ENCODE measurements at places on chromosomes 5 and 9. TPM values are rescaled to one million over a fixed set of nuclear protein-coding genes. Genes with fewer than 3 reads are reported as not detected.

- DNase-seq = no peak
- H3K36me3 ChIP-seq = peaks cover 8% of the 10 kb centered on the region
- no peaks in the 10 kb centered on the region for H3K4me1 ChIP-seq
- H3K27me3 ChIP-seq = no peaks in the 10 kb centered on the region
Observed at GRCh38 chr9:92942688-92943616, 4.4 kb upstream of the FGD3 start.

DNA sequence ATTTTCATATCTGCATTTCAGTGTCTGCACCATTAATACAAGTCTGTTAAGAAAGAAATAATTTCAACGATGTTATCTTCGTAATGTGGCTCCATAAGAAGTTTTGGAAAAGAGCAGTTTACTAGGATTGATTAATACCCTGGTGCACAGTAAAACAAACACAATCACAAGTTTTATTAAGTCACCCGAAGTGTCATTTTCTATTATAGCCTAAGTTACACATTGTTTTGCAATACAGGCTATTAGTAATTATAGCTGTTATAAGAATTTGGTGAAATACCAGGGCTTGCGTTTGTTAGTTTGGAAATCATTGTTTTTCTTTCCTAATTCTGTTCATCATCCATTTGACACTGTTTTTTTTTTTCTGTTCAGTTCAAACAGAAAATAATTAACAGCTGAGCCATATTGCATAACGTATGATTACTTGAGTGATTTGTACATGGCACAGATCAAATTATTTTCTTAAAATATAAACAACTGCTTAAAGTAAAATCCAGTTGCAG is 30.6 kb downstream of the LVRN start:
- DNase-seq = no peak
- H3K27ac ChIP-seq = no peak overlapping the region
- H3K36me3 ChIP-seq = no peaks in the 10 kb centered on the region

GRCh38 chr5:115708819-115709477 is 83.1 kb upstream of the TMED7 start:
- no peak for DNase-seq
- H3K36me3 ChIP-seq = peaks cover 7% of the 10 kb centered on the region
- no peak overlapping the region for H3K4me3 ChIP-seq
- H3K4me1 ChIP-seq = no peaks in the 10 kb centered on the region
- no peaks in the 10 kb centered on the region for H3K27me3 ChIP-seq

GRCh38 chr5:116032094-116032517 is at the start of gene ARL14EPL:
ARL14EPL (plus strand) TSS chr5:116032472; CDS start chr5:116051466, 18,994 bp downstream.
- H3K4me1 ChIP-seq = no peaks in the 10 kb centered on the region
- no peaks in the 10 kb centered on the region for H3K36me3 ChIP-seq
- H3K27me3 ChIP-seq = no peaks in the 10 kb centered on the region
- H3K27ac ChIP-seq = no peak within 1 kb of the TSS
- no peak for DNase-seq
- no peak within 1 kb of the TSS for H3K4me3 ChIP-seq

GRCh38 chr5:16437977-16438376 is 27.6 kb downstream of the ZNF622 start:
- H3K36me3 ChIP-seq = peaks cover 3% of the 10 kb centered on the region
- no peaks in the 10 kb centered on the region for H3K4me1 ChIP-seq
- H3K4me3 ChIP-seq = no peak overlapping the region
- no peak overlapping the region for H3K27ac ChIP-seq

- no peak overlapping the region for H3K4me3 ChIP-seq
- no peak overlapping the region for H3K27ac ChIP-seq
- H3K27me3 ChIP-seq = no peaks in the 10 kb centered on the region
- no peaks in the 10 kb centered on the region for H3K36me3 ChIP-seq
- H3K4me1 ChIP-seq = no peaks in the 10 kb centered on the region
Observed at GRCh38 chr9:133906932-133907910, 84.9 kb downstream of the VAV2 start.

DNA sequence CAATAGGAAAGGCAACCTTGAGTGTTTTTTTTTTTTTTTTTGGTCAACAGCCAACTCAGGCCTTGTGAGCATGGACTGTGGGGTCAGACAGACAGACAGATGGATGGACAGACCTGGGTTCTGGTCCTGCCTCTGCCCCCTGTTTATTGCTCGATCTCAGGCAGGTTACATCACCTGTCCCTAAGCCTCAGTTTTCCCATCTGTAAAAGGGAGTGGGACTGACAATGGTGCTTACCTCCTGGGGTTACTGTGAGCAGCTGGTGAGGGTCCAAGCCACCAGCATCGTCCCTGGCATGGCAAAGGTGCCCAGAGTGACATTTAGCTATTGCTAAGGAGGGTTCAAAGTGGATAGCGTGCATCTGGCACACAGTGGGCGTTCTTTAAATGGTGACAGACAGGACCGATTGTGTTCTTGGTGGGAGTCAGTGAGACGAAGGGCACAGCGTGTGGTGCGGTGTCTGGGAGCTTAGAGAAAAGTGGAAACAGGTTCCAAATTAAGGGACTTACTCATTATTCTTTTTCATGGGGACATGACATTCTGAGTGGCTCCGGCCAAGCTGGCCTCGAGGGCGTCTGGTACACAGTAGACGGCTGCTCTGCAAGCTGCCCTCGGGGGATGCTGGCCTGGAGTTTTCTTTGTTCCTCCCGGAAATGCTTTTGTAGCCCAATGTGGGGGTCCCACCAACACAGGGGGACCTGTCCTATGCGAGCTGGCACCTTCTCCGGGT is 72.1 kb downstream of the COL27A1 start:
- no peak for DNase-seq
- H3K27ac ChIP-seq = no peak overlapping the region
- H3K36me3 ChIP-seq = no peaks in the 10 kb centered on the region
- no peaks in the 10 kb centered on the region for H3K27me3 ChIP-seq
- no peak overlapping the region for H3K4me3 ChIP-seq

GRCh38 chr9:74066605-74067004 is 430.5 kb upstream of the RORB start:
- no peak overlapping the region for H3K4me3 ChIP-seq

GRCh38 chr5:90434116-90434714 is 24.7 kb upstream of the CETN3 start:
- H3K27ac ChIP-seq = no peak overlapping the region
- no peak overlapping the region for H3K4me3 ChIP-seq
- no peaks in the 10 kb centered on the region for H3K36me3 ChIP-seq
- H3K4me1 ChIP-seq = no peaks in the 10 kb centered on the region
- no peaks in the 10 kb centered on the region for H3K27me3 ChIP-seq
- DNase-seq = peak; percentile 71

- DNase-seq = no peak
- H3K4me1 ChIP-seq = peaks cover 9% of the 10 kb centered on the region
- H3K27ac ChIP-seq = no peak overlapping the region
Observed at GRCh38 chr9:95753762-95754465, 121.6 kb upstream of the ERCC6L2 start.

DNA sequence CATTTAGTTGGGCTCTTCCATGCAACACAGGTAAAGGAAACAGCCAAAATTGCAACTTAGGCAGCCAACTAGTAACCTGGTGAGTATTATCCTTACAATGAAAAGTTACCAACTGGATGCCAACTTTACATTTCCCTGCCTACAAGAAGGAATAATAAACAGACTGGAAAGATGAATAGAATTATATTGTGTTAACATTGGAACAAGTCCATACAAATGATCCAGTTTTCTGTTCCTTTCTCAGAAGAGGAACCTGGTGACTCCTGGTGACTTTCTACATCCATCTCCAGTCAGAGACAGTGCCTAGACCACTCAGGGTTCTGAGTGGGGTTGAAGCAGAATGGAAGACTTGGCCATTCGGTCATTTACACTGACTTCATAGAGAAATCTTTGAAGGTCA is 20.6 kb downstream of the MARCHF3 start:
- no peak overlapping the region for H3K4me3 ChIP-seq
- no peaks in the 10 kb centered on the region for H3K36me3 ChIP-seq
- H3K27ac ChIP-seq = no peak overlapping the region
- no peaks in the 10 kb centered on the region for H3K4me1 ChIP-seq

- no peak overlapping the region for H3K27ac ChIP-seq
- H3K4me3 ChIP-seq = no peak overlapping the region
- no peak for DNase-seq
- peaks cover 74% of the 10 kb centered on the region for H3K36me3 ChIP-seq
- H3K27me3 ChIP-seq = no peaks in the 10 kb centered on the region
Observed at GRCh38 chr9:33320568-33321261, 30.4 kb downstream of the NFX1 start.

DNA sequence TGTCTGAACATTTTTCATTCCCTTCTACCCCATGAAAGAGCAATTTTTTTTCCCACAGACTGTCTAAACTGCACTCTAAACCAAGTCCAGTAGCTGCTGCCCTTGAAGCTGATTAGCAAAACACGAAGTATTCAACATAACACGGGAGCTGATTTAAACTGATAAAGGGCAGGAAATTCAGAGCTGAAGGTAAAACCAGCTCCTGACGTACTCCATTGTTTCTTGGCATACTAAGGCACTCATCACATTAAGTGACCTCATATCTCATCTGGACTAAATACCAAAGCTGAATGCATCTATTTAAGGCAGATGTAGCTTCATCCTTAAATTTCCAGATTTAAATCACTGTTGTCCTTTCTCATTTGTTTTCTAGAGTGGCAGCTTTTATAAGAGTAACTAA is 12.0 kb downstream of the GDF9 start:
- no peak overlapping the region for H3K4me3 ChIP-seq
- no peak overlapping the region for H3K27ac ChIP-seq
- H3K4me1 ChIP-seq = no peaks in the 10 kb centered on the region
- no peak for DNase-seq
- no peaks in the 10 kb centered on the region for H3K36me3 ChIP-seq
- no peaks in the 10 kb centered on the region for H3K27me3 ChIP-seq

DNA sequence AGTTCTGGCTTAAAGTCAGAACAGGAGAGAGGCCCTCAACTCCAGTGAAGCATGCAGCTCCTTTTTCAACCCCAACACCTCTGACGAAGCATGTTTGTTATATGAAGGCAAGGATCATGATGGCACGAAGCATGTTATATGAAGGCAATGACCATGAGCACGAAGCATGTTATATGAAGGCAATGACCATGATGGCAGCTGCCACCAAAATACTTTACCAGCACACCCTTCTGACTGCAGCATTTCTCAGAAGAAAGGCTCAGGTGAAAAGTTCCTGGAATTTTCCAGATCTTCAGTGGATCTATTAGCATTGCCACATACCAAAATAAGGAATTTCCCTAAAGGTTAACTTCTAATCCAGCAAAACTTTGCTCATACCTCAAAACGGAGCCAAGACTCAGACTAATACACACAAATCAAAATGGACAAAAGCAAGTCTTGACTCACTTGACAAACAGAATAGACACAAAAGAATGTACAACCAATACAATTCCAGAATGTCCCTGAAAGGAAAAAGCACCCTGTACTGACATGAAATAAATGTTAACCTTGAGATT is 217.4 kb downstream of the FANCC start:
- H3K27ac ChIP-seq = no peak overlapping the region
- DNase-seq = no peak
- H3K27me3 ChIP-seq = no peaks in the 10 kb centered on the region
- H3K4me1 ChIP-seq = no peaks in the 10 kb centered on the region

DNA sequence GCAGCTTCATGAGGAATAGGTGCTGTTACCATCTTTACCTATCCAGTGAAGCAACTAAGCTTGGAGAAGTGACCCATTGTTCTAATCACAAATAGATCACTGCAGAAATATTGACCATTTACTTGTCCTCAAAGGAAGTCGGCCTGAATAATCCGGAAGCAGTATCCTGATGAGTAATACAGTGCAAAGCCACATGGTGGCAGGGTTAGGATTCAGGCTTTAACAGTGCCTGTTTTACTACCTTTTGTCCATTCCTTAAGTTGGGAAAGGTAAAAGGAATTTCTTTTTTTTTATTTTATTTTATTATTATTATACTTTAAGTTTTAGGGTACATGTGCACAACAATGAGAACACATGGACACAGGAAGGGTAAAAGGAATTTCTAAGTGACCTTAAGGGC is 336.3 kb downstream of the KDM4C start:
- peaks cover under 1% of the 10 kb centered on the region for H3K36me3 ChIP-seq
- DNase-seq = no peak
- no peaks in the 10 kb centered on the region for H3K4me1 ChIP-seq
- H3K27ac ChIP-seq = no peak overlapping the region

GRCh38 chr9:130172858-130173665 is 858 bp downstream of the NCS1 start:
- peak overlapping the region; percentile 90 for H3K4me3 ChIP-seq
- H3K27ac ChIP-seq = no peak overlapping the region
- H3K27me3 ChIP-seq = no peaks in the 10 kb centered on the region
- H3K36me3 ChIP-seq = no peaks in the 10 kb centered on the region

- no peaks in the 10 kb centered on the region for H3K4me1 ChIP-seq
- H3K4me3 ChIP-seq = no peak overlapping the region
- H3K36me3 ChIP-seq = peaks cover 17% of the 10 kb centered on the region
- no peaks in the 10 kb centered on the region for H3K27me3 ChIP-seq
Observed at GRCh38 chr9:113973226-113973625, 97.1 kb downstream of the ZNF618 start.

DNA sequence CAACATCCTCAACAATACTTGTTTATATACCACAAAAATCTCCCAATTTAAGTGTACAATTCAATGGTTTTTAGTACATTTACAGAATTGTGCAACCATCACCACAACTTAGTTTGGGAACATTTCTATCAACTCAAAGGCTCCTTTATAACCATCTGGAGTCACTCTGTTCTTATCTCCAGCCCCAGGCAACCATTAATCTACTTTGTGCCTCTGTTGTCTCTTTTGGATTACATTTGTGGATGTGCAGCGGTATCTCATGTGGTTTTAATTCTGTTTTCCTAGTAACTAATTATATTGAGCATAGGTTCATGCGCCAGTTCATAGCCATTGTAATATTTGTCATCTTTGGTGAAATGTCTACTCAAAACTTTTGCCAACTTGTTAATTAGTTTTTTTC is 14.4 kb downstream of the ADAMTS19 start:
- H3K36me3 ChIP-seq = no peaks in the 10 kb centered on the region
- H3K4me3 ChIP-seq = no peak overlapping the region
- no peak overlapping the region for H3K27ac ChIP-seq
- no peak for DNase-seq
- no peaks in the 10 kb centered on the region for H3K4me1 ChIP-seq

DNA sequence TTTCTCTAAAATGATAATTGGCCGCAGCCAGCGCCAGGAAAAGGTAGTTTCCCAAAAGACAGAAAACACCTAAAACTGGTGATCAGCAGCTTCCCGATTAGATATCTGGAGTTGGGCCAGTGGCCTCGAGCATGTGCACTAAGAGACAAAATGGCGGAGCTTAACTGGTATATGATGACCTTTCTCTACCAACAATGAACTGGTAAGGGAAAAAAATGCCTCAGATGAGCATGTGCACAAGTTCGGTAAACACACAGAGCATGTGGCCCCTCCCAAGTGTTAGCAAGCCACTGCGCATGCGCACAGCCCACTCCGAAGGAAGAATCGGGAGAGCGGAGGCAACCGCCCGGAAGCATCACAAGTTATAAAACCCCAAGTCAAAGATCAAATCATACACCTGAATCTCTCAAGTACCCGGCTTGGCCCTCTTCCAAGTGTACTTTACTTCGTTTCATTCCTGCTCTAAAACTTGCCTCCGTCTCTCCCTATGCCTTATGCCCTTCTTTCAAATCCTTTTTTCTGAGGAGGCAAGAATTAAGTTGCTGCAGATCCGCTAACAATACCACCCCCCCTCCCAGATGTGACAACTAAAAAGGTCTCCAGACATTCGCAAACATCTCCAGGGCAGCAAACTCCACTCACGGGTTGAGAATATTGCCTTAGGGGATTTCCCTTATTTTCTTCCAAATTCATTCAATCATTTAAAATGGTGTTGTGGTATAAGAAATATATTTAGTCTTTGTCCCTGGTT is 15.0 kb upstream of the PTBP3 start:
- peak overlapping the region; percentile 27 for H3K4me3 ChIP-seq
- no peaks in the 10 kb centered on the region for H3K36me3 ChIP-seq
- DNase-seq = peak; percentile 64

Gene SH3RF2
- total RNA-seq = 0.66 TPM

Gene FLT4
- total RNA-seq = 6.3 TPM

Gene SLC36A3
- total RNA-seq = not detected

Gene CCNO
- 0.42 TPM for total RNA-seq

Gene IL31RA
- total RNA-seq = not detected

Gene NPDC1
- total RNA-seq = 57.6 TPM

Measured in H9 (cell line).